NCI-H2171 (cell line): ENCODE measurements at places on chromosomes 2 and 18.

DNA sequence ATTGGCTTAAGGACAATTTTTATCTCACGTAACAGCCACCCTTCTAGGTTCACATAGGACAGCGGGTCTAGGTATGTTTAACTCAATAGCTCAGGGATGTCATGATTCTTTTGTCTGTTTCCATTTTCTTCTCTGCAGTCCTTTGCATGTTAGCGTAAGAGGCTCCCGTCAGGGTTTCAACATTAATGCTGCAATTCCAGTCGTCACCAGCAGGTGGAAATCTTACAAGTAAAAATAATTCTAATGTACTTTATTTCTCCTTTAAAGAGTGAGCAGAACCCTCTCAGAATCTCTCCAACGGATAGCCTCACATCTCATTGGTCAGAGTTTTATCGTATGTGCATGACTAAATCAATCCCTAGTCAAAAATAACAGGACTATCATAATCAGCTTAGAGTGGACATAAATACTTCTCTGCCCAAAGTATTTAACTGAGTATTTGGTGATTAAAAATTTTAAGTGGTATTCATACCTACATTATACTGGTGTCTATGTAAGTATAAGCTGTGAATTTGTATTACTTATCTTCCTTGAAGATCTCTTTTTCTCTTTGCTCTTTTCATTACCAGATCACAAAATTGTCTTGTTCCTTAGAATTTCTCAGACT is 487.2 kb upstream of the GCFC2 start:
- no peak for DNase-seq

GRCh38 chr2:156021146-156022040 is 311.1 kb downstream of the NR4A2 start:
- no peak for DNase-seq

- peak; percentile 34 for DNase-seq
Measured at GRCh38 chr2:15588329-15588919, 3.2 kb upstream of the DDX1 start.

GRCh38 chr2:43824951-43825493 is 13.6 kb downstream of the ABCG5 start:
- DNase-seq = no peak

- DNase-seq = no peak
Measured at GRCh38 chr2:109476641-109477441, 136.9 kb downstream of the SEPTIN10 start.

GRCh38 chr18:7586379-7586778 is 19.3 kb downstream of the PTPRM start:
- no peak for DNase-seq

- DNase-seq = no peak
Measured at GRCh38 chr2:64853894-64854293, 135.3 kb upstream of the SLC1A4 start.

DNA sequence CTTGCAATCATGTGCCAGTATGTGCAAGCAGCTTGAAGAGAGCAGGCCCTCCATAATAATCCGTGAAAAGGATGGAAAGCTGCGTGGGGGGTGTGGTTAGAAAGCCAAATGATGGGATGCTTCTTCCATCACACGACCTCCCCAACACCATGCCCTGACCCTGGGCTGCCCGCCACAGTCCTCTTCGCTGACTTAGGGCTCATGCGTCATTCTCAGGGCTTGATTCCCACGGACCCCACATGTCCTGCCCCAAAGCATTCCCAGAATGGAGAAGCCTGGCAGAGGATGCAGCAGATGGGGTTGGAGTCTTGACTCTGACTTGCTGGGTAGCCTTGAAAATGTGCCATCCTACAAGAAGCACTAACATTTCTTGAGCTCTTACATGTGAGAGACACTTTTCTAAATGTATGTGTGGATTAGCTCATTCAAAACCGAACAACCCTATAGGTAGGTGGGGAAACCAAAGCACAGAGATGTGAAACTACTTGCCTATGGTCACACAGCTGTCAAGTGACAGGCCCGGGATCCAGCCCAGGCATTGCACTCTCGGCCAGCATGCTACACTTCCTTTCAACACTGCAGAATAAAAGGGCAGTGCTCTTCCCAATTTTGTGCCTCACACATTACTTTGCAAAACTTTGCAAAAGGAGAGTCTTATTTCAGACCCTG is 3.7 kb downstream of the TNS1 start:
- no peak for DNase-seq

DNA sequence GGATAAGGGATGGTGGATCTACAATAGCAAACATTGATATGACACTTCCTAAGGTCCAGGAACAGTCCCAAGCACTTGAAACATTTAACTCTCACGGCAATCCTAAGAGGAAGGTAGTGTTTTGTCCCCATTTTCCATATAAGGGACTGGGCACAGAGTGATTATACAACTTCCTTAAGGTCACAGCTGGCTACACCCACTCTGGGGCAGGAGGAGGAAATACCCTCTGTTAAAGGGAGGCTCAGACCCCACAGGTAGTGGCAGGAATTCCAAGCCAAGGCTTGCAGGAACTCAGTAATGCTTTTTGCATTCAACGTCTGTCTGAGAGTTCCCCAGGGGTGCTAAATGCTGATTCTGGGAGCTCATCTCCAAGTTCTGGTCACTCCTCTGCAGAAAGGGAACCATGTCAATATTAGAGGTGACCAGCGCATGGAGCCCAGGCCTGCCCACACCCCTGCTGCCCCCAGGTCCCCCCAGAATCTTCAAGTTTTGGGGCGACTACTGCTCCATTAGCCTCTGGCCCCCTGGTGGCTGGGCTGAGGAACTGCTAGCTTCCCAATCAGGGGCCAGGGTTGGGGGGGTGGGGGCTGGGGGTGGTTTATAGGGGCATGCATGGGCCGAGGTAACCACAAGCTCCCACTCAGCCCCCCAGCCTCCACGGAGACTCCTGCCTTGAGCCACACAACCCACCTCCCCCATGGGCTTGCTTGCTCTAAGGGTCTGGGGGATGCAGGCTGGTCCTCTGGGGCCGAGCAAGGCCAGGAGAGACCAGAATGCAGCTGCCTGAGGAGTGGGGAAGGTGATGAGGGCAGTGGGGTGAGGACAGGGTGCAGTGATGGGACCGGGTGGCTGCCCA is 11.1 kb downstream of the OBSL1 start:
- no peak for DNase-seq

DNA sequence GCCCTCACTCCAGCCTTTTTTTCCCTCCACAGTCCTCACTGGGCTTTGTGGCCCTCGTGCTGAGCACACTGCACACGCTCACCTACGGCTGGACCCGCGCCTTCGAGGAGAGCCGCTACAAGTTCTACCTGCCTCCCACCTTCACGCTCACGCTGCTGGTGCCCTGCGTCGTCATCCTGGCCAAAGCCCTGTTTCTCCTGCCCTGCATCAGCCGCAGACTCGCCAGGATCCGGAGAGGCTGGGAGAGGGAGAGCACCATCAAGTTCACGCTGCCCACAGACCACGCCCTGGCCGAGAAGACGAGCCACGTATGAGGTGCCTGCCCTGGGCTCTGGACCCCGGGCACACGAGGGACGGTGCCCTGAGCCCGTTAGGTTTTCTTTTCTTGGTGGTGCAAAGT is 39.4 kb downstream of the STEAP3 start:
- no peak for DNase-seq

- no peak for DNase-seq
Measured at GRCh38 chr2:48901416-48901815, 145.9 kb upstream of the LHCGR start.

- DNase-seq = no peak
Measured at GRCh38 chr2:236833501-236834073, 252.1 kb upstream of the COPS8 start.

DNA sequence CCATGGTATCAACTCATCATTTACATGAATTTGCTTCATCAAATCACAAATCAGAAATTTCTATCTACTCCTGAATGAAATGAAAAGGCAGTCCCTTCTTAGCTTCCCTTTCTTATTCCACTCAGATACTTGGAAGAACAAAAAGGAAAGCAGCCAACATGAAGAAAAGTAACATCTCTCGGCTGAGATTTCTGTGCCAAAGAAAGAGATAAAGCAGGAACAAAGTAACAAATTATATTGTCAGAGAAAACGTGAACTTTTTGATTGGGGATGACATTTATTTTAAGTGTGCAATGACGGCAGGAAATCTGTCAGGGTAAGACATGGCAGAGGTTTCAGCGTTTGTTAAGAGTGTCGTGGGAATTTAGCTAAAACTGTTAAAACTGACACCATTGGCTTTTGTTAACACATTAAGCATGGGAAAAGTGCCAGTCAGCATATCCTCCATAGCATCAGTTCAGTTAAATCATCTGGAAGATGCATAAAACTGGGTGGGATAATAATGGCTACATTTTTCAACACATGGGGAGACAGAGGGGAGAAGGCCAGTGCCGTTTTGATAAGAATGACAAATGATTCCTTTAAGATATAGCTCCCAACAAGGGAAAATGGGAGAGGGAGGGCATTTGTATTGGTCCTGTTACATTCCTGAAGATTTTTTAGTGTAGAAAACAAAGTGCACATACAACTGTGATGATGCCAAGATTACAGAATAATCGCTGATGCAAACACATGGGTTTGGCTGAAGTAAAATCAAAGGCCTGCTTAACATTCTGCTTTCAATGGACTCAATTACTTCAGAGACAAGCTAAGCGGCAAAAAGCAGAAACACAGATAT is 211.6 kb downstream of the ZNF521 start:
- no peak for DNase-seq

DNA sequence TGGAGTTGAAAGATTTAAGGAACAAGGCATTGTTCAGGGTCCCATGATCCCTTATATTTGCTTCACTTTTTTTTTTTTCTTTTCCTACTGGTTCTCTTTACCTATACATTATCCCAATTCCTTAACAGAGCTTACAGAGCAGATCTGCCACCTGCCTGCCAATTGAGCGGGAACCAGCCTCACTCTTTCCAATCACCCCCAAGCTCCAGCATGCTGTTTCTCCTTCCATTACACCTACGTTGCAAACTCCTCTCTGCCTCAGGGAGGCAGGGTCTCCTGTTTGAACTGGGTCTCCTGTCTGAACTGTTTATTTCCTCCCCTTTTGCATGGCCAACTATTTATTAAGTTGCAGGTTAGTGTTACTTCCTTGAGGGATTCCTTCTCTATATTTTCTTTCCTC is 77.2 kb upstream of the SLC38A11 start:
- DNase-seq = no peak

- peak; percentile 16 for DNase-seq
Measured at GRCh38 chr2:208072250-208072892, 47.0 kb upstream of the PLEKHM3 start.

- DNase-seq = no peak
Measured at GRCh38 chr18:63120620-63121019, 198.9 kb downstream of the BCL2 start.

DNA sequence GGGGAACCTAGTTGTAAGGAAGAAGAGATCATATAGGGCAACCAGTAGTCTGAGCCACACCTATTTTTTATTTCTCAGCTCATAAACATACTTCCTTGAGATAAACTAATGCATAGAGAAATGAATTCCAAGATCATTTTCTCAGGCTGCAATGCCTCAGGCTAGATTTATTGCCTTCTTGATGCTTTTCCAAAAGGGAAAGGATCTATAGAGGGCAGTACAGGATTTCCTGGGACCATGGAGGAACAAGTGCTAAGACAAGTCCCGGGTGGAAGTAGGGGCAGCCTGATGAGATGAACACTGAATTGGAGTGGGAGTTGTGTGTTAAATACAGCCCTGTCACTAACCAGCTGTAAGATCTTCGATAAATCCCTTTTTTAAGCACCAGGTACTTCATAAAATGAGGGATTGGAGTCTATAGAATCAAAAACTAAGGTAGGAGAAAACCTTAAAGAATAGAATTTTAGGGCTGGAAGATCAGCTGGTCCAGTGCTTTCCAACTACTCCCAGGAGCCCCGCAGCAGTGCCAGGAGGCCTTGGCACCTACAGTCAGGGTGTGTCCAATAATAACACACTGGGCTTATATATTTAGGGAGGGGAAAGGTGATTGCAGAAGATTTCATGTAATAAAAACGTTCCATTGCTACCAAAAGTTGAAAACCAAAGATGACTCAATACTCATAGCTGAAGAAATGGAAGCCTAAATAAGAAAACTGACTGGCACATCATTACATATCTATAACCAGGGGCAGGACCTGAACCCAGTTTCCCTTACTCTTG is 58.1 kb downstream of the SERTAD2 start:
- no peak for DNase-seq

- DNase-seq = no peak
Measured at GRCh38 chr2:120861191-120861575, 125.5 kb downstream of the GLI2 start.

DNA sequence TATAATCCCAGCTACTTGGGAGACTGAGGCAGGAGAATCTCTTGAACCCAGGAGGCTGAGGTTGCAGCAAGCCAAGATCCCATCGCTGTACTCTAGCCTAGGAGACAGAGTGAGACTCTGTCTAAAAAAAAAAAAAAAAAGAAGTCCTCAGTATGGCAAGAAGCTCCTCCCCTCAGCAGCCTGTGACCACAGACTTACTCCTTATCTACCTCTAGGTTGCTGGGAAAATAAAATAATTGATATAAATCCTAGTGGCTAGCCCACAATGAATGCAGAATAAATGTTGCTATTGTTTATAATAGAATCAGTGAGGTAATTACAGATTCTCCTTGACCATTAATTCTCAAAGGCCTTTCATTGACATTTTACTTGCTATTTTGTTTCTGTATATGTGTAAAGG is 70.6 kb downstream of the IRS1 start:
- DNase-seq = no peak

GRCh38 chr2:85303780-85304531 is 23.8 kb downstream of the TGOLN2 start:
- no peak for DNase-seq

DNA sequence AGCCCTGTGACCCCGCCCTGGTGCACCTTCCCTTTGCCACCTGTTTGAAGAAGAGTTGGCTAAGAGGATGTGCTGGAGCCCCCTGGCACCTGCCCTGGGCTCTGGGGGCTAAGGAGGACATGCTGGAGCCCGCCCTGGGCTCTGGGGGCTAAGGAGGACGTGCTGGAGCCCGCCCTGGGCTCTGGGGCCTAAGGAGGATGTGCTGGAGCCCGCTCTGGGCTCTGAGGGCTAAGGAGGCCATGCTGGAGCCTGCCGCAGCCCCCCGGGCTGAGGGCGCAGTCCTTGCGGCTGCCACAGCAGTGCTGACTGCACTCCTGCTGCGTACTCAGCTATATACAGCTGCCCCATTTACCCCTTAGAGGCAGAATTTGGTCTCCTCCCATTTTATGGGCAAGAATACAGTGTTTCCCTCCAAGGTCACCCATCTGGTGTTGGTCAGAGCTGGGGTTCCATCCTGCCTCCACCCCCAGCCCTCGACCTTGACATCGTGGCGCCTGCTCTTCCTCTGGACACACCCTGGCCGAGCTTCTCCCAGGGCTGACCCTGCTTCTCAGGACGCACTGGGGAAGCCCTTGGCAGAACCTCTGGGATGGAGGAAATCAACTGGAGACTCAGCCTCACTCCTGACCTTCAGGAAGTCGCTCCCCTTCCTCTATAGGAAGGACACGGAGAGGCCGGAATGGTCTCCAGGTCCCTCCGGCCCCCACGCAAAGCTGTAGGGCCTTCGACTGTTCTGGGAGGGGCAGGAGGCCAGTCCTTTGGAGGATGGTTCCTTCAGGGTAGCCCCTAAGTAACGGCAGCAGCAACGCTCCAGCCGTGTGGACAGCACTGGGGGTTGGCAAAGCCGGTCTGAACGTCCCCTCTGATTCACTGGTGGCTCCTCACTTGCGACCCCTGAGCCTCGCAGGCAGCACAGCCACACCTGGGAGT is 65.0 kb upstream of the HPCAL1 start:
- no peak for DNase-seq

- no peak for DNase-seq
Measured at GRCh38 chr2:158495175-158495574, 38.4 kb downstream of the PKP4 start.

- no peak for DNase-seq
Measured at GRCh38 chr18:58227361-58227930, 183.4 kb downstream of the NEDD4L start.
